ENCODE measurements at places on chromosomes 6 and 20.

- DNase-seq, result no peak
Measured at GRCh38 chr6:3261921-3262320, 3.2 kb downstream of the PSMG4 start.

DNA sequence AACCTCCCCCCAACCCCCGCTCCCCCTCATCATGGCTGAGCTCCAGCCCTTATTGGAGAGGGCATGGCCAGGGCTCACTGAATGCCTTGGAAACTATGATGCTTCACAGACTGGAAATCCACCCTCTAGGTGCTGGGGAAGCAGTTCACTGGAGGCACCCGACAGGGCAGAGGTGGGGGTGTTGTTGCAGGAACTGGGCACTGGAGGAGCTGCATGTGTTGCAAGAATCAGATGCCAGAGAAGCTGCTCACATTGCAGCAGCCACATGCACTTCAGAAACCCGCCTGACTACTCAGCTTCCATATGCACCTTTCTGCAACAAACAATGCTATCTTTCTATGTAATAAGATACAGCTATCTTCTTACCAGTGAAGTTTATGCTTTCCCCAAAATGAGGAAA is 7.9 kb upstream of the TBPL1 start:
- DNase-seq, result no peak

- DNase-seq, result no peak
Measured at GRCh38 chr6:169131390-169131789, 122.3 kb downstream of the THBS2 start.

- no peak for DNase-seq
Measured at GRCh38 chr20:17642404-17643269, 39.4 kb downstream of the RRBP1 start.

DNA sequence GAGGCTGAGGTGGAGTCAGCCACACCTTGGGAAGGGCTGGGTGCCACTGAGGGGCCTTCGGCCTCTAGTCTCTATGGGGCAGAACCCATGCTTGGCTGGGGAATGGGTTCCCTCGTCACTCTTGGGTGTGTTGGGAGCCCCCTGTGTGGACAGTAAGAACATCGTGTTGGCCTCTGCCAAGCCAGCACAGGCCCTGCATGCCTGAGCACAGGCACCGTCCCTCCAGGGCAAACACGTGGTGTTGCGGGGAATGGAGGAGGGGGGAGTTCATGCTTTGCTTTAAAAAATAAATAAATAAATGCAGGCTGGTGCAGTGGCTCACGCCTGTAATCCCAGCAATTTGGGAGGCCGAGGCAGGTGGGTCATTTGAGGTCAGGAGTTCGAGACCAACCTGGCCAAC is 63.0 kb downstream of the EZR start:
- DNase-seq, result no peak

DNA sequence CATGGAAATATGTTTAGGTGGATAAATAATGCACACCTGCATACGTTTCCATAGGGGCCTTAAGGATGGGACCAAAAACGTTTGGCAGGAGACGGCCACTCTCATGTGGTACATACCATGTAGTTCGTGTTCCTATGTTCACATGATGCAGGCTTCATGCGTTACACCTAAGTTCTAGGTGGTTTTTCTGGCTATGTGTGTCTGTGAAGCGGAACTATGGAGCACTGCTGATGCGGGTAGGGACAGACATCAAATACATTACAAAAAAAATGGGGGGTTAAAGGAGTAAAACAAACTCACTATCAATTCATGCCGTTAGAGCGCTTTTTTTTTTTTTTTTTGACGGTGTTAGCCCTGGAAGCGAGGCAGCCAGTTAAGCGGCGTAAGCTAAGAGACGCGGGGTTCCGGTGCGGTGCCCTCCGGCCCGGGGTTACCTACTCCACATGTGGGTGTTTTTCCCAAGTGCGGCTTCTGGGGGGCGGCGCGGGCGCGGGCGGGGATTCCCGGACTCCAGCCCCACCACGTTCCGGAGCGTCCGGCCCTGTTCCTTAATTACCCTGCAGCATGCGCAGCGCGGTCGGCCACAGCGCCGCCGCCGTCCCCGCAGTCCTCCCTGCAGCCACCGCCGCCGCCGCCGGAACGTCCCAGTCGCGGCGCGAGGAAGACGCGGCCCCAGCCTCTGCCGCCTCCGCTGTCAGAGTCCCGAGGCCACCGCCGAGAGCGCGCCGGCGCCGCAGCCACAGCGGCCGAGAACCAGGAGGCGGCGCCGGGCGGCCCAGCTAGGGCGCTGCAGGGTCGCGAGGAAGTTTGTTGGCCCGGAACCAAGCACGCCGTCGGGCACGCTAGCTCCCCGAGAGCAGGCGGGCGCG is 648 bp downstream of the COL19A1 start:
- DNase-seq, result peak; percentile 34

DNA sequence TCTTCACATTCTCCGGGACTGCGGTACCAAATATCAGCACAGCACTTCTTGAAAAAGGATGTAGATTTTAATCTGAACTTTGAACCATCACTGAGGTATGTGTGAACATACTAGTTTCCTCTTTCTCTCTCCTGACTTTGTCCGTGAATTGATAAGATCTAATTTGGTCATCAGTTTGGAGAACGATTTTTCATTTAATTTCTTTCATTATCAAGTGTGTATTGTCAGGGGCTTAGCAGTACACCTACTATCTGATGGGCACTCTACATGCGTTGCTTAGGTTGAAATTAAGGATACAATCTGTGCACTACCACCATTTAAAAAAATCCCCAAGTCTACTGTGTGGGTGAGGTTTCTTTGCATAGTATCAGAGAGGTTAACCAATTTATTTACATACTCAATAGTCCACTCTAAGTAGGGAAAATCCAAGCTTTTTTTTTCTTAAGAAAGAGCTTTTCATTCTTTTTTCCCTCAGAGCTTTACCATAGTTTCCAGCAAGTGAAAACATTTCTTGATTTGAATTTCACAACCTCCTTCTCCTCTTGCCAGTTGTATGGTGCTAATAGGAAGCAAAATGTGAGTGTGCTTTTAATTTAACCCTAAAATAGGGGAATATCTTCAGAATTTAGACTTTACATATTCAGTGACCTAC is 105.4 kb upstream of the ESR1 start:
- no peak for DNase-seq

GRCh38 chr6:100023798-100024197 is 29.8 kb upstream of the MCHR2 start:
- DNase-seq, result no peak

DNA sequence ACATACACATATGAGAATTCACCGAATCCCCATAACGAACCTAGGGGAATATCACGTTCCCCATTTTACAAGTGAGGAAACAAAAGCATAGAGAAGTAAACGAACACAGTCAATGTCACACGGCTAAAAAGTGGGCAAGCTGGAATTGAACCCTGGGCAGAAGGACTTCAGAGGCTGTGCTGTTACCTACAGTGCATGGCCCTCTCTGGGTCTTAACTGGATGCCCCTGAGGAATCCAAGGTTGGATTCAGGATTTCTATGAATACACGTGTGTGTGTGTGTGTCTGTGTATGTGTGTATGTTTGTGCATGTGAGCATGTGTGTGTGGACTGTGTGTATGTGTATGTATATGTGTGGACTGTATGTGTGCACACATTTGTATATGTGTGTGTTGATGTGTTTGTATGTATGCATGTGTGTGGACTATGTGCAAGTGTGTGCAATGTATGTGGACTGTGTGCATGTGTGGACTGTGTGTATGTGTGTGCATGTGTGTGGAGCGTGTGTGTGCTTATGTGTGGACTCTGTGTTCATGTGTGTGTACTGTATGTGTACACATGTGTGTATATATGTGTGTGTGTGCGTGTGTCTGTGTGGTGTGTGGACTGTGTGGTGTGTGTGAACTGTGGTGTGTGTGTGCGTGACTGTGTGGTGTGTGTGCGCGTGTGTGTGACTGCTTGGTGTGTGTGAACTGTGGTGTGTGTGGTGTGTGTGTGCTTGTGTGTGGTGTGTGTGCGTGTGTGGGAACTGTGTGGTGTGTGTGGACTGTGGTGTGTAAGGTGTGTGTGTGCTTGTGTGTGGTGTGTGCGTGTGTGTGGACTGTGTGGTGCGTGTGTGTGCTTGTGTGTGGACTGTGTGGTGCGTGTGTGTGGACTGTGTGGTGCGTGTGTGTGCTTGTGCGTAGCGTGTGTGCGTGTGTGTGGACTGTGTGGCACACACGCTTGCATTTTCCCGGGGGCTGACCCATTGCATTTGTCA is 49.0 kb downstream of the HNF4A start:
- DNase-seq, result no peak

- no peak for DNase-seq
Measured at GRCh38 chr6:153108315-153108714, 22.8 kb downstream of the RGS17 start.

DNA sequence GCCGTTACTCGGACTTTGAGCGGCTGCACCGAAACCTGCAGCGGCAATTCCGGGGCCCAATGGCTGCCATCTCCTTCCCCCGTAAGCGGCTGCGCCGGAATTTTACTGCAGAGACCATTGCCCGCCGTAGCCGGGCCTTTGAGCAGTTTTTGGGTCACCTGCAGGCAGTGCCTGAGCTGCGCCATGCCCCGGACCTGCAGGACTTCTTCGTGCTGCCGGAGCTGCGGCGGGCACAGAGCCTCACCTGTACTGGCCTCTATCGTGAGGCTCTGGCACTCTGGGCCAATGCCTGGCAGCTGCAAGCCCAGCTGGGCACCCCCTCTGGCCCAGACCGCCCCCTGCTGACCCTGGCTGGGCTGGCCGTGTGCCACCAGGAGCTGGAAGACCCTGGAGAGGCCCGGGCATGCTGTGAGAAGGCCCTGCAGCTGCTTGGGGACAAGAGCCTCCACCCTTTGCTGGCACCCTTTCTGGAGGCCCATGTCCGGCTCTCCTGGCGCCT is 7.2 kb downstream of the SNX21 start:
- no peak for DNase-seq

GRCh38 chr6:136611133-136611532 is 60.9 kb upstream of the MAP7 start:
- DNase-seq, result no peak

DNA sequence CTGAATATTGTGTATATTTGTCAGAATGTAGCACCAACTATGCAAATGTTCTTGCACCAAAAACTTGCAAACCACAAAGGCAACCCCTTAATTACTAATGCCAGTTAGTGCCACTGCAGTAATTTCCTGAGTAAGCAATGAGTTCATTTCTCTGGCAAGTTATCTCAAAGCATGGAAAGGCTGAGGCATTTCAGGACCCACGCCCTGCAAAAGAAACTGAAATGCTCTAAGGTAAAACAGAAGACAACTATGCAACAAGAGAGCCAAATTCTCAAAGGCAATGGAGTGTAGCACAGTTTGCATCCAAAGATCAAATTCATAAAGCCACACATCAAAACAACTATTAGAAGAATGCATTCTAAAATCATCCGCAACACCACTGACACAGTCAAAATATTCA is 994.4 kb downstream of the EYS start:
- DNase-seq, result no peak

DNA sequence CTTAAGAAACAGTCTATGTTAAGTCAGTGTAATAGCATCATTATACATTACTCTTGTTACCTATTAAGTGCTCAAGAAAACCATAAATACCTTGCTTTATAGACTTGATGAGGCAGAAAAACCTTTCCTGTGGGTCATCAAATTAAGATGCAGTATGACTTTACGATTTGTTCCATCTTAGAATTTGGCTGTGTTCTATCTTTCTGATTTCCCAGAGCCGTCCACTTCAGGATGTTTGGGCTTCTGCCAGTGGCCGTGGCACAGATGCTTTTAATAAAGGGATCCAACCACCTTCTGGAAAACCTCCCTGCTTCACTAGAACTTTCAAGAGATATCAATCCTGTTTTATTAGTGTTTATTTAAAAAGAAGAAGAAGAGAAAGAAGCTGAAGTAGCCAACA is 71.2 kb downstream of the PDE7B start:
- DNase-seq, result no peak

DNA sequence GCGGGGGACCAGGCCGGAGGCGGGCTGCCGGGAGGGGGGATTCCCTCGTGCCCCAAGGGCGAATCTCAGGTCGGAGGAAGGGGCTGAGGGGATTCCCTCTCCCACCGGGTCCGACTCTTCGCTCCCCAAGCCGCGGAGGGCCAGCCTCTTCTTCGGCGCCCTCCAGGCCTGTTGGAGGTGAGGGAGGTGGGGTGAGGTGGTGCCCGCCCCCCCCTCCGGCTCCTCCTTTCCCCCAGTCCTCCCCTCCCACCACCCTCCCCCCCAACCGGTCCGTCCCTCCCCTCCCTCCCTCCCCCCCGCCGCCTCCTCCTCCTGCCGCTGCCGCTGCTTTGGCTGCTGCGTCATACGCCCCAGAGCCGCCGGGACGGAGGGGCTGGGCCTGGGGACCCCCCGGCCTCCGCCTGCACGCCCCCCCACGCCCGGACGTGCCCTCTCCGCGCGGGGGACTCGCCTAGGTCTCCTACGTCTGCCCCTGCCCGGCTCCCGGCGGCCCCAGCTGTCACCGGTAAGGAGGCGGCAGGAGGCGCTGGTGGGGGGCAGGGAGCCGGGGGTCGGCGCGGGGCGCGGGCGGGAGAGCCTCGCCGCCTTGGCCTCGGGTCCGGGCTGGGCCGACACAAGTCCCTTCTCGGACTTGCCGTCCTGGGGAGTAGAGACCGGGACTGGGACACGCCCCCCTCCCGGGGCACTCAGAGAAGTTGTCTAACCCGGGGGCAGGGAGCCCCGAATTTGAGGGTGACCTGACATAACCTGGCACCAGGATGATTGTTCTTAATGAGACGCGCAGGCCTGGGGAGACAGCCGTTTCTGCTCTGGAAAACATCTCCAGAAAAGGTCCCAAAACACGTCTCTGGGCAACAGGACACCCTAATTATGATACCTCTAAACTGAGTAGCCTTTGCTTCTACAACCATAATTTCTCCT is at the start of gene PHF1:
Gene PHF1 (plus strand): TSS at position 304 of the 921 bp plus-strand sequence. CDS start 1,250 bp downstream, outside the sequence.
- peak; percentile 44 for DNase-seq

DNA sequence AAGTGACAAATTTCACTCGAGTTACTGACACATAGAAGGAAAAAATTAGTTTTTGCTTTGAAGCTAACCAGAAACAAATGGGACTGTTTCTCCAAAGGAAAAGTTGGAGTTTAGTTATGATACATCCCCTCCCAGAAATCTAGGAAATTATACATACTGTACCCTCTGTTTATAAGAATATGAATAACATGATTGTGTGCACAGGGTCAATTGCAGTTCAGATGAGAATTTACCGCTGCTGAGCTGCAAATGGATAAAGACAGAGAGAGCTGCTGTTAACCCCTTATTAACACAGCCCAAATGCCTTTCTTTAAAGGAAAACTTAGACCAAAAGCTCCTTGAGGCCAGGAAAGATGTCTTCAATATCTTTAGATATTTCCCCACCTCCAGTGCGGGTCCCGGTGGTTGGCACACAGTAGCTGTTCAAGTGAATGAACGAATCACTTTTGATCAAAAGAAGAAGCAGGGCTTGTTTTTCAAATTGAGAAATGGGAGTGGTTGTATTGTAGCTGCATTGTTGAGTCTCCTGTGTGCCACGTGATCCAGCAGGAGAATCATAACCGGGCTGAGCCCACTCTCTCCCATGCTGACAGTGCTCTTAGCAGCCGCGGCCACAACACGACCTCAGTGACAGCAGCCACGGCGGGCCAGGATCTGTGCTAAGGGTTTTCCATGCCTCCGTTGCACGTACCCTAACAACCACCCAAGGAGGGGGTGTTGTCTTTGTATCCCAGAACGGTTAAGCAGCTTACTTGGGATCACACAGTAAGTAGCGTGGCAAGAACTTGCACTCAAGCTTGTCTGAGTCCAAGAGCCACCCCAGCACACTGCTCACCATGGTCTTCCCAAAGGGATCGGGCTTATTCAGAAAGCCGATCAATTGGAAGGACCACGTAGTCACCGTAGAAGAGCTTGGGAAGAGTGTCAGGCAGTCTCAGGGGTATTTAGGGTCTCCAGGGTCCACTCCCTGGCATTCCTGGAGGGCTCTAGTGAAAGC is 53.5 kb upstream of the BMP6 start:
- DNase-seq, result no peak
